ENCODE measurements at places on chromosomes 6 and 20.

DNA sequence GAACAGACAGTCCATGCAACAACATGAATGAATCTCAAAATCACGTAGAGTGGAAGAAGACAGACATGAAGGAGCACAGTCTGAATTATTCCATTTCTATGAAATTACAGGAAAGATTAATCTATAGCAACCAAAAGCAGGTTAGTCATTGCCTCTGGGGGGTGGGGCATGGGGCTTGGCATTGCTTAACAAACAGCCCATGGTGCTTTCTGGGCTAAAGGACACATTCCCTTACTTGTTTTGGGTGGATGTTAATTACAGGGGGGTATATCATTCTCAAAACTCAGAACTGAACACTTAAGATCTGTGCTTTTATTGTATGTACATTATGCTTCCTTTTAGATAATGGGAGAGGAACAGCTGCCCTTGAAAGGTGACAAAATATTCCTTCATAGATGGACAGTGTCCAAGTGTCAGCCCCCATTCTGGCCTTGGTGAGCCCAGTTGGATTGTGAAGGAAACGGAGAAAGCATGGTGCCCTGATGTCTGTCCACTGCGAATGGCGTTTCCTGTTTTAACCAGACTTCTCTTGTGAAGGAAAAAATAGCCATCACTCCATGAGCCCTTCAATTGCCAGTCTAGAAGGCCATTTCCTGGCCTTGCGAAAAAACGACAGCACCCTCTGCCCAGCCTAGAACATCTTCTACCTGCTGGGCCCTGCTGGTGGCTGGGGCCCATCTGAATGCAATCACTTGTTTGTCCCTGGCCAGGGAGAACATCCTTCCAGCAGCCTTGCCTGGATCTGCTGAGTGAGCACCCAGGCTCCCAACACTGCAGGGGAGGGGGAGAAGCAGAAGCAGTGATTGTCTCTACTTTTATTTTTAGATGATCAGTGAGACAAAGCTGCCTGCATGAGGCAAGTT is 179.7 kb downstream of the BCAS1 start:
- no peak for DNase-seq

DNA sequence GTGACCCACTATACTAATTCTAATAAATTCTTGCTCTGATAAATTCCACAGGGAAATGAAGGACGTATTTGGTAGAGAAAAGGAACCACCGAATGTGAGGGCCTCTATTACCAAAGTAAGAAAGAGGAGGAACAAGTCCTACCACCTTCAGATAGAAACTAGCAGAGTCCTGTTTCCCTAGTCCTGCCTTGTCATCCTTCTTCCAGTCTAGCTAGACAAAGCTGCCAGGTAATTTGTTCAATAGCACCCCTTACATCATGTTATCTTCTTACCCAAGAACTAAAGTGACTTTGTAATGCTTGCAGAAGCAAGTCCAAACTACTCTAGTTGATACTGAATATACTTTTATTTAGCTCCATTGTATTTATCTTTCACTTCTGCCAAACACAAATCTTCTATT is 29.3 kb upstream of the FAM83B start:
- DNase-seq, result no peak

DNA sequence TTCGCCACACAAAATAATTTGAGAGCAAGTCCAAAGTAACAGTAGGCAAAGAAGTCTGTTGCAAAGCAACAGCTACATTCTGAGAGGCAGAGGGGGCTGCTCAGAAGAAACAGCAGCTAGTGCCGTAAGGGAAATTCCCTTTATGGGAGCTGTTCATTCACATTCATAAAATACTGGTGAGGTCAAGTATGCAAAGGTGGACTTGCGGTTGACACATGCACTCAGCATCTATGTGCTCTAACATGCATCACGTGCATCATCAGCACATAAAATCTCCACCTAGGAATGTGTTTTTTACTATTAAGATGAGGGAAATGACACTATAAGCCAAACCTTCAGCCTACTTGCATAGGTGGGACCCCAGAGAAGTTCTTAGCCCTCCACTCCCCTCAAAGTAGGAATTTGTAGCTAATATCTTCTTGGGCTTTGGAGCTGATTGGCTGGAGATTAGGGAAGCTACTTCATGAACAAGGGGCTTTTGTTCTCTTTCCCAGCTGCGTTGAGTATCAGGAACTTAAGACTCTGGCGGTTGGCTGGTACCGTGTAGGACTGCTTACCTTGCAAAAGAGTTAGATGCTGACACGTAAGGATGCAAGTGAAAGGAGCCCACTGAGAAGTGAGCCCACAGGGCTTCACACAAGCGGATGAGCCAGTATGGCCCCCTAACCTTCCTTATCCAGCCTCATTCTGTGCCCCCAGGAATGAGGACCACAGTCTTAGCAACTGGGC is 12.4 kb downstream of the CST3 start:
- DNase-seq, result no peak

GRCh38 chr6:76682842-76683241 is 610.4 kb upstream of the IMPG1 start:
- no peak for DNase-seq

- no peak for DNase-seq
Measured at GRCh38 chr20:19780261-19780660, 22.2 kb downstream of the RIN2 start.
